ENCODE measurements at places on chromosomes 4 and X.

- no peak for DNase-seq
These were observed 53.4 kb downstream of the LDB2 start for GRCh38 chr4:16844816-16845586.

GRCh38 chr4:141647966-141648365, 11.6 kb downstream of the IL15 start:
- no peak for DNase-seq

DNA sequence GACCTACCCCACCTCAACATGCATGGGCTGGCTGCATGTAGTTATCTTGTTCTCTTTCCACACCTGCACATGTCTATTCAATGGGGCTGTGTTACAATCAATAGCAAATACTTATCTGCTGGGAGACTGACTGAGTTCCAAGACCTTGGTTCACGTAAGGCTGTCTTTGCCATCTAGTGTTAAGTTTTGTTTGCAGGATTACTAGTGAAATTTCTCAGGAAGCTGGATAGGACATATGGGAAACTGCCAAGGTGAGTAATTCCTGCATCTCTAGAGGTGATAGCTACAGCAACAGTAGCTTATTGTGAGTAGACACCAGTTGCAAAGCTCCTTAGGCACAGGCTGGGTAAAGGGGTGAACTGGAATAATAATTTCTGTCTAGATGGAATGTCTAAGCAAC, 177.5 kb downstream of the ENOX2 start:
- no peak for DNase-seq

GRCh38 chrX:121301356-121301755, 253.9 kb downstream of the GLUD2 start:
- DNase-seq = no peak

DNA sequence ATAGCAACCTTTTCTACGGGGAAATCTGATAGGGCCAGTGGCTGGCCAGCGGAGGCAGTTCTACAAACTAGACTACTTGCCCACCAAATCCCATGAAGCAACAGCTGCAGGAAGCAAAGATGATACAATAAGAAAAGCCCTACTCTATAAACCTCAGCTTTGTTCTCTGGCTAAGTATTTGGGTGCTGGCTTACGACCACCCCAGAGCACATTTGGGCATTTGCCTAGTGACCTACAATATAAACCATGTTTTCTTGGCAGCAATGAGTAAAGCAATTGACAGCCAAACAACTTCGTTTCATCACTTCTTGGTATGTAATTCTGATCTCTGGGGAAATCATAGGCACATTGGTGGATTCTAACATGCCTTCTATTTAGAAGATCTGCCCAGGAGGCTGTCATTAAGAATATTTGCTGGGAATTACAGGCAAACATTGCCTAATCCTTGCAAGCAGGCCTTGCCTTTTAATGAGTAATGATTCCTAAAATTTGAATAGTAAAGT, 7.5 kb upstream of the LHFPL1 start:
- DNase-seq = no peak

DNA sequence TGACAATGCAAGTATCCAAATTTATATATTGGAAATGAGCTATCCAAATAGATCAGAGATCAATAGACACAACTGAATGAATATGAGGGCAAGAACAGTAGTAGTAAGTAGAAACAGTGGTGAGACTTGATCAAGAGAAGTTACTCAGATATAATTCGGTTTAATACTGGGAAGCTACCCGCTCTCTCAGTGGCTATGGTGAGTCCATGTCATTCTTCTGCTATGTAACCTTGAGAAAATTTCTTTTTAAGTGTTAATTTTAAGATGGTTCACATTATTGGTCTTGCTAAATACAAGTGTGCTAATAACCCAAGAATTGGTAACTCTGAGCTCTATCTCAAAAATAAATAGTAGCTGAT, 53.6 kb downstream of the LEF1 start:
- DNase-seq = no peak

DNA sequence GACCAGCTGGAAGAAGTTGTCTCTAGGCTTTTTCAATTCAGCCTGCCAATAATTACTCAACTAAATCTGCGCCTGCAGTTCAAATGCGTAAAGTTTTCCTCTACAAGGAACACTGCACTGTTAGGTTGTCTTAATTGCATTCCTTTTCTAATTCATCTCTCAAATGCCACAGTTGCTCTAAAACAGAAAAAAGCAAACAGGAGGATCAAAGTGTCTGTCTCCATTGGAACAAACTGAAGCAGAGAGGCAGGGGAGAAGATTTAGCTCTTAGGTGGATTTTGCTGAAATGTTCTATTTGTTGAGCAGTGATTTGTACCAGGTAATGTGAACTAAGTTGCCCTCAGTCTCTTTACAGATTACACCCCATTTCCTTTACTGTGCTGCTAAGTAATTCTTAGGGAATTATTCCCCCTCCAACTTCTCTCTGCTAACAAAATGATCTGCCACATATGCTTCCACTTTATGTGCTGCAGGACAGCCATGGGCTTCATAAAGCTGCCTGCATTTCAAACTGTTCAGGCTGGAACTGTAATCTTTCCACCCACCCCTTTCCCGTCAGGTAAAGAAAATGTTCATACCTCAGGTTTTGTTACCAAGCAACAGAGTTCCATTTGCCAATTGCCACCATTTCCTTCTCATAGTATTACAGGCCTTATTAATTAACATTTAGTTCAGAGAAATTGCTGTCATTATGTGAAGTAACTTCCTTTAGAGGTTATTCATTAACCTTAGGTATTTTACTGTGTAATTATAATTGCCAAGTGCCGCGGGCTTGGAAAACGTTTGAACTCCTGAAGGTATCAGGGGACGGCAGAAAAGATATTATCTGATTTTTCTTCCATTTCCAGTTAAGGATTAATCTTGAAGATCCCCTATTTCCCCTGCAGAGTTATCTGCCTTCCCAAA, 149.3 kb downstream of the SPRY1 start:
- DNase-seq = no peak

DNA sequence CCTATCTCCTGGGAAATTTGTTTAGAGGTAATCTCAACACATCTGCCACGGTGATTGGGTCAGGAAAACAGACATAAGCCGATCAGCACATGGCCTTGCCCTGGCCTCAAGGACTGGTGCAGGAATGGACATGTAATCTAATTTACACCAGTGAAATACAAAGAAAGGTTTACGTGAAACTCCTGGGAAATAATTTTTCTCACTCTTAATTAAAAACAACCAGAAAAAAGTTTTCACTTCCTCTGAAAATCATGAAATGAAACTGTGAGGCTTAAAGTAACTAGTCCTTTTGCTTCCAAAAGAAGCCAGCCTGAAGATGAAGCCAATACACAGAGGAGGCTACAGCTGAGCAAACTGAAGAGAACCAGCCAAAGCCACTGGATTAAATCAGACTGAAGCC, 154.1 kb upstream of the FAM241A start:
- DNase-seq = no peak

DNA sequence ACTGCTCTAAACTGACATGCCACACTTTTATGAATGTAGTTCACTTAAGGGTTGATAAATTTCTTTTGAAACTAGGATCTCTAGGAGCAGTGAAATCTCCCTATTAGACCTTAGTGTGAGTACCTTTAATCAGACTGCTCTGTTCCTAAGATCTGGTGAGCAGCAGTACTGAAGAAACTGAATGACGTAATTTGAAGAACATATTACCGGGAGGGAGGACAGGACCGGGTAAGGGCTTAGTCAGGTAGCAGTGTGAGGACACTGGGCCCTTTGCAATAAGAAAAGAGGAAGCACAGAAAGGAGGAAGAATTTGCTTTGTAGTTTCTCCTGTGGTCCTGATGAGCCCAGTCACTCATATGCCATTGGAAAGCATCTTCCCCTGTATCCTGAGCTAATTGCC, 255.2 kb downstream of the THOC2 start:
- no peak for DNase-seq

- DNase-seq = no peak
These were observed 74.7 kb upstream of the IL13RA1 start for GRCh38 chrX:118652717-118653116.

GRCh38 chr4:141636771-141637460, 533 bp downstream of the IL15 start:
- DNase-seq = no peak

DNA sequence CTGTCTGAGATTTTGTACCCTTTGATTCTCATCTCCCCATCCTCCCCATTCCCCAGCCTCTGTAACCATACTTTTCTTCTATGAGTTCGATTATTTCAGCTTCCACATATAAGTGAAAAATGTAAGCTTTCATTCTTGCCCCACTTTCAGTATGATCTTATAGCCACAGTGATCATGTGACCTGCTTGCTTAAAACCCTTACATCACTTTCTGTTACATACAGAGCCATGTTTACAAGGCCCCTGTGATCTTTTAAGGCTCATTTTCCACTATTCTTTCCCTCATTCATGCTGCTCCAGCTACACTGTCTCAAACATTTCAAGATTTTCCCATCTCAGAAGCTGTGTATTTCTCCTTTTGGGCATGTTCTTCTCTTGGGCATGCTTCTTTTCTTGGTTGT, 147.7 kb downstream of the DCK start:
- no peak for DNase-seq

DNA sequence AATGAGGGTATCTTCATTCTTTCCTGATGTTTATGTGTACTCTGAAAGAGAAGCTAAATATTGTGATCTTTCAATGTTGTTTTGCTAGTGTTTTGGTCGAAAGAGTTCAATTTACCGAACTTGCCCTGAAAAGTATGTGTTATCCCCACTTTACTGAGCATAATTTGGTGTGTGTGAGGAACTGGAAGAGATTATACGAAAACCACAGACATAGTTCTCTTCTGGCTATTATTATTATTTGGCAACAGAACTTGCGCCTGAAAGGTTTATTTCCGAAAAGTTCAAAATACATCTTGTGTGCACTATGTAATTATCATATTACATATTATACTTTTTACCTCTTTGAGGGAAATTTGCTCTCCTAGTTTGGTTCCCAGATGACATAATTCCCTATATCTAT, 232.5 kb upstream of the INTU start:
- DNase-seq = no peak

- no peak for DNase-seq
These were observed 162.3 kb upstream of the MAMLD1 start for GRCh38 chrX:150200820-150201287.

DNA sequence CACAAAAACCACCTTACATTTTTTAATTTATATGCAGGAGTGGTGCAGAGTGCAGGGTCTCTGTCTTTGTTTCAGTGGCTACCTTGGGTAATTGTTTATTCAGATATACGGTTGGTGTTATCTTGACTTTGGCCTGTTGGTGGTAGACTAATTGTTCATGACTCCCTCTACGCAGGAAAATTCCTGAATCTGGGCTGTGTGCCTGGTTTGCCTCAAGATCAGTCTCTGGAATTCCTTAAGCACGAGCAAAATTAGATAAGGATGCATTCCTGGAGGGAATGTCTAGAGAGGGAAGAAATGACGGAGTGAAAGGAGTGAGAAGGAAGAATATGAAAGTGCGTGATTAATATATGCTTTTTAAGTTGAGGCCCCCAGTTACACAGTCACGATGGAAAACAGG, 576.9 kb upstream of the PCDH10 start:
- DNase-seq = no peak

DNA sequence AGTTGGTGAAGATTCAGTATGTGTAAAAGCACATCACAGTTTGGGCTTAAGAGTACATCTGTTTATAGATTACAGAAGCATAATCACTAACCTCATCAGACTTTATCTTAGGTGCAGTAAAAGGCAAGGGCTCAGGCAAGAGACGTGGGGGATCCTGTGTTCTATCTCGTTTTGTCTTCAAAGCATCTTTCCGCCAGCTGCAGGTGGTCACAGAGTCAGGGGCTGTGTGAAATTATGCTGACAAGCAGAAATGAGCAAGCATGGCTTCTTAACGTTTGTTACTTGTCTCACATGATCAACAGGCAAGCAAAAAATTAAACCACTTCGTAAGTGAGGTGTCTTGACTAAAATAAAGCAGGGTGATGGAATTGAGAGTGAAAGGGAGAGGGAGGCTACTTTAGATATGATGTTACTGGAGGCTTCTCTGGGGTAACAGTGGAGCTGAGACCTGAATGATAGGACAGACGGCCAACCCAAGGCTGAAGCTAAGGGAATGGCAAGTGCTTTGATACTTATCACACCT, 1.4 kb upstream of the TEC start:
- no peak for DNase-seq

DNA sequence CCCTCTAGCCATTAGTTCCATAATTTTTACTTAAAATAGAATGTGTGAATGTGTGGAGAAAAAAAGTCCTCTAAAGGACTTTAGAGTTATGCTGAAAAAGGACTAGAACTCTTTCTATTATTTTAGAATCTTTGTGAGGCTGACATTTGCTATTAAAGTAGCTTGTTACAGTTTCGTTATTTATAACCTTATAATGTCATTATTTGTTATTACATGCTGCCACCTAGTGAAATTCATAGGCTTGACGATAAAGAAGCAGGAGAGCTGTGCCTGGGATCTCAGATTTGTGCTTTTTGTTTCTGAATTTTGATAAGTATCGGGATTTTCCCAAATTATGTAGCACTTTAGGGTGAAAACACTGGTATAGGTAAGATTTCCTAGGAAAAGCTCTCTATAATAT, 38.5 kb upstream of the TAPT1 start:
- DNase-seq = no peak

Measured in CMK (cell line).